ENCODE measurements at places on chromosomes 16 and 17.

DNA sequence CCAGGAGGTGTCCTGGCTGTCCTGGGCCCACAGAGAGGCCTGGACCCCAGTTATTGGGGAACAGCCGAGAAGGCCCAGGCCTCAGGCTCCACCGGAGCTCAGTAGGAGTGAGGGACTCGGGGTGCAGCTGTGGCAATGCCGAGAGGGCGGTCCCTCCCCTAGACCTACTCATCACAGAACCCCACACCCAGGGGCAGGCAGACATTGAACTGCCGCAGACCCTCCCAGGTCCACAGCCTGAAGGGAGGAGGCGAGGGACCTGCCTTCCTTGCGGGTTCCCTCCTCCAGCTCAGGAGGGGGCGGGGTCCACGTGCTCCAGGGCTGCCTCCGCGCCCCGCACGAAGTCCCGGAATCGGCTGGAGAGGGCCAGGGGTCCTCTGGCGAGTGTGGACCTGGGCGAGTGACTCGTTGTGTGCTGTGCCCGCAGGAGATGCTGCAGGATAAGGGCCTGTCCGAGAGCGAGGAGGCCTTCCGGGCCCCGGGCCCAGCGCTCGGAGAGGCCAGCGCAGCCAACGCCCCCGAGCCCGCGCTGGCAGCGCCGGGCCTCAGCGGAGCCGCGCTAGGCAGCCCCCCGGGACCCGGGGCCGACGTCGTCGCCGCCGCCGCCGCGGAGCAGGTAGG, 3.9 kb downstream of the TBX4 start:
- no peak for DNase-seq

DNA sequence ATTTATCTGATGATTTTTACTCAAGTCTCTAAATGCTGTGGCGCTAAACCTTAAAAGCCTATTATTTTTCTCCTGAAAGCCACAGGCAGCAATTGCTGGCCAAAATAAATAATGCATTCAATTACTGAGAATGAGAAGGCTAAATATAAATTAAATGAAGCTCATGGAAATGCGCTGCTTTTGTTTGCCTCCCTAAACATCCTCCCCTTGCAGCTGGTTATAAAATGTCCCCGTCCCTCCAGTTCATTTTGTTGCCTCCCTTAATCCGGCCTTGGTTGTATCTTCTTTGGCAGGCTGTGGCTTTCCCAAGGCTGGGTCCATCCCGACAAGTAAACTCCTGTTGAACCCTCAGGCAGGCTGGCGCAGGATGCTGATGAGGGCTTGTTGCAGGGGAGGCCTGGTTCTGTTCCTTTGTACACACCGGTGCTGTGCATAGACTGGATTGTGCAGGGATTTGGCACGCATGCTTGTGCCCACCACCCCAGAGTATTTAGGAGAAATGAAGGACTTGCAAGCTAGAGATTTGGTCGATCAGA, 62.7 kb downstream of the KNOP1 start:
- no peak for DNase-seq

DNA sequence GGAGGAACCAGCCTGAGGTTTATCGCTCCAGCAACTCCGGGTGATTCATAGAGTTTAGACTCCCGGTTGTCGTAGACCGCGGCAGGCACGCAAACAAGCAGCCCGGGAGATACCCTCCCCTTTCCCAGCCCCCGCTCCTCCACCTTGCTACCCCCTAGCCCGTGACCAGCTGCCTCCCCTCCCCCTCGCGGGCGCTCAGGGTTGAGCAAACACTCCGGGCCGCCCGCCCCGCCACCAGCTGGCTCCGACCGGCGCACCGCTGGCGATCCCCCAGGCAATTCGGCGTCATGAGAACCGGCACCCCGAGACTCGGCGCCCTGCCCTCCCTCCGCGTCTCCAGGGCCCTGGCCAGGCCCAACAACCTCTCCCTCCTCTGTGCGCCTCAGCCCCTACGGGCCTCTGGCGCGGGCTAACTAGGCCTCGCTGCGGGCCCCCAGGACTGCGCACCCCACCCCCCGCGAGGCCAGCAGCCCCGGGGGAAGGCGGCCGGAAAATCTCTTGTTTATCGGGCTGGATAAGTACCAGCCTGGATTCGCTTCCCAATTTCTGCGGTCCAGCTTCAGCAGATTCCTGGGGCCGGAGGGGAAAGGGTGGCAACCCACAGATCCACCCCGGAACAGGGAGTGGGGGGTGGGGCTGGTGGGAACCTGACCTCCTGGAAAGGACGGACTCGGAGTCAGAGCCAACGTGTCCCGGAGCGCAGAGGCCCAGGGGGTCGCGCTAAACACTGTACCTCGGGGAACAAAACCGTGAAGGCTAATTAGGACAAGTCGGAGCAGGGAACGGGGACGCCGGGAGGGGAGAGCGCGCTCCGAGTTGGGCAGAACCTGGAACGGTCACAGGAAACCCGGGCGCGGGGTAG, 951 bp upstream of the GPRC5C start:
- DNase-seq: peak; percentile 38

DNA sequence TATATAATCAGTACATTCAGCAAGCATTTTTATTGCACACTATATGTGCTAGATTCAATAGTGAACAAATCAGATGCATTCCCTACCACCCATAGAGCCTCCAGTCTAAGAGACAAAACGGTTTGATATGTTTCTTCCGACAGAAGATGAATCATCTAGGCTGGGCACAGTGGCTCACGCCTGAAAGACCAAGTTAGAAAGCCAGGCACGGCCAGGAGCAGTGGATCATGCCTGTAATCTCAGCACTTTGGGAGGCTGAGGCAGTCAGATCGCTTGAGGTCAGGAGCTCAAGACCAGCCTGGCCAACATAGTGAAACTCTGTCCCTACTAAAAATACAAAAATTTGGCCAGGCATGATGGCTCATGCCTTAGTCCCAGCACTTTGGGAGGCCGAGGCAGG, 18.3 kb upstream of the COPRS start:
- DNase-seq: no peak

DNA sequence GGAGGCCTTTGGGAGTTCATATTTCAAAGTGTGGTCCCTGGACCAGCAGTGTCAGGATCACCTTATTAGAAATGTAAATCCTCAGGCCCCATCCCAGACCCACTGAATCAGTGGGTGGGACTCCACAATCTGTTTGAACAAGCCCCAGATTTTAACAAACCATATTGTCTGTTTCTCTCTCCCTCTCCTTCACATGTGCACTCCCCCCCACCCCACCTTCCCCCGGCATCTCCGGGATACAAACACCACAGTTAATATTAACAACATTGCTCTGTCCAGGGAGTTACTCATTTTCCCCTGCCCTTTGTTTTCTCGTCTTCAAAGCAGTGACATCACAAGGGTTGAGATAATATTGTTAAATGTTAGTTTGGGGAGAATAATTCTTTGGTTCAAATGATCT, 127.3 kb downstream of the KATNIP start:
- no peak for DNase-seq

DNA sequence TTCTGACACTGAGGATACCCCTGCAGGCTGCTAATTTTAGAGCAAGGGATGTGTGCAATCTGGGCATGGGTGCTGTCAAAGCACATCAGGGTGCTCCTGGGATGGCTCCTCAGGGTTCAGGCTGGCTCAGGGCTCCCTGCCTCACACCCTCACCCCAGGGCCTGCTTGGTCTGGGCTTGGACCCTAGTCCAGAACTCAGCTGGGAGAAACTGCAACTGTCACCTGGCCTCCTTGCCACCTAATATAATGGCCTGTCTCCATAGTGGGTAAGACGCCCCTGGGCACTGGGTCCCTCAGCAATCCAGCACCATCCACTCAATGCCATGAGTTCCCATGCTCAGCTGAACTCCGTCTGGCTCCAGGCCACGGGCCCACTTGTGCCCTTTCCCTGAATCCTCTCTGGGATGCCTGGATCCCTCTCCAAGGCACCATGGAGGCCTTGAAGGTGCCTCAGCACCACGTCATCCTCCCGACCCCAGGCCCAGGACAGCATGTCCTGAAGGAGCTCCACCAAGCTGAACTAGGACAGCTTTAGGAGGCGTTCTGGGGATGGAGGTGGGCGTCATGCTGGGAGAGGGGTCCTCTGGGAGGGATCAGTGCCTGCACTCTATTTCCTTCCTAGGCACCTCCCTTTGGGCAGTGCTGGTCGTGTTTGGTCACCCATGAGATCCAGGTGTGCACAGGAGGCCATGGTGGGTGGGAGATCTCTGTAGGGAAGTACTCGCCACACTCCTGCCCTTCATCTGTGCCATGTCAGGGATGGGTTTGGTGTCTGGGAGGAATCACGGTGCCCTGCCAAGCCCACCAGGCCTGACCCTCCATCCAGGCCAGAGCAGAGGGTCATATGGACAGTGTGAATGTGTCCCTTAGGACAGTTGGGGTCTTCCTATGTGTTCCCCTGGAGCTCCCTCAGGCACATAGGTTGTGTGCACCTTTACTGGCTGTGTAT, 1688.4 kb downstream of the TP53TG3F start:
- no peak for DNase-seq
